AML-193 (cell line): ENCODE measurements at places on chromosomes 4 and X.

DNA sequence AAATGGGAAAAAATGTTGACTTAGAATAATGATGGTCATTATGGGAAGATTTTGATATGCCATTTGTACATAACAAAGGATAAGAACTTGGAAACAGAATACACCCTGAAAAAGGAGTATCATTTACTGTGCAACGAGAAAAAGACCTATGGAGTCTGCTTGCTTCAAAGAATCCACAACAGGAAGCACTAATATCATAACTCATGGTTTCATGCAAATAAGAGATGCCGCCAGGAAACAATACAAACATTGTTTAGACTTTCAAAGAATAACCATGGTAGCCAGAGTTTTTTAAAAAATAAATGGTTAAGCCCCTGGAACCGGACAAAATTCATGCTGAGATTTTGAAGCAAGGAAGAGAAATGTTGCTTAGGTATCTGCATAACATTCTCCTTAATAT is 139.9 kb upstream of the ETNPPL start:
- DNase-seq = no peak

GRCh38 chr4:147421456-147421855 is 59.4 kb upstream of the EDNRA start:
- DNase-seq = no peak

- DNase-seq = no peak
Observed at GRCh38 chr4:2901186-2901585, 57.5 kb downstream of the ADD1 start.

DNA sequence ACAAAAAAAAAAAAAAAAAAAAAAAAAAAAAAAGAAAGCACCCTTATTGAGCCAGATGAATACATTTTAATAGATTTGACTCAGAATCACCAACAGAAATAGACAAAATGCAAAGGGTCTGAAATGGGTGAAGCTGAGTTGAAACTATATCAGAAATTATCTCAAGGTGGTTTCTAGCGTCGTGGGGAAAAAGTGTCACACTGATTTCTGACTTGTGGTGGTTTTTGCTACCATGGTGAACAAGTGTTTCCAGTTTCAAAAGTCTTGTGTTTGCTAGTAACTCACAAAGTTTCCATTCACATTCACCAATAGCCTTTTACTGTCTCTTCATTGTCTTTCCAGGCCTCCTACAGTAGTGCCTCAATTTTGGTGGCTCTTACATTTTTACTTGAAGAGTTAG is 135.5 kb downstream of the ARHGAP24 start:
- no peak for DNase-seq

- no peak for DNase-seq
Observed at GRCh38 chr4:140311257-140311835, 62.1 kb upstream of the SCOC start.

GRCh38 chrX:153671589-153672530 is 1.8 kb downstream of the PNCK start:
- DNase-seq = no peak

DNA sequence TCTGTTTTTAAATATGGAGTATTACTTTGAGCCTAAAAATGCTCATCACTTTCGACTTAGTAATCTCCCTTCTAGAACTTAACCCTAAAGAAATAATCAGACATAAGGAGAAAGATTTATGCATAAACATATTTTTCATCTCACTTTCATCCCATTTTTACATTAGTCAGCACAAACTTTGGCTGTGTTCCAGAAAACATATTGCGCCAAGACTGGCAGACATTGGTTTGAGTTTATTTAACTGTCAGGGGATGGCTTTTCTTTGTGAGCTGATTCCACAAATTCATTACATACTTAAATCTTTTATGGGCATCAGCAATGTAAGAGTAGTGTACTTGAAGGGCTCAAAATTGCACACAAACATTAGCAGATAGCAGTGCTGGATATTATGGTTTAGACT is 23.7 kb downstream of the MAOA start:
- no peak for DNase-seq

DNA sequence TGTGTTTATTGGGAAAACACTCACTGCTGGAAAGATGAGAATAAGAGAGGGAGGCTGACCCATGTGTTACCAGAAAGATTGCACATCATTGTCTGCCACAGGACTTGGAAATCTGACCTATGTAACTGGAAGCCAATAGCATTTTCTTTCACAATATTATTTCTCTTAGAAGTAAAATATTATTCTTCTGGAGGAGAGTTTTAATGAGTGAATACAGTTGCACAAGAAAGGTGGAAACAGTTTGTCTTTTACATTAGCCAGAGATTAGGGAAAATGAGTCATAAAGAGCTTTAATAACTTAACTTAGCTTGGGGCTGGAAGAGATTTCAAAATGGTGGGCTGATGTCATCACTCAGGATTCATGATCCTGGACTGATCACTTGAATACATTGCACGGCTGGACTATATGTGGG is 31.5 kb upstream of the LNX1 start:
- DNase-seq = no peak

DNA sequence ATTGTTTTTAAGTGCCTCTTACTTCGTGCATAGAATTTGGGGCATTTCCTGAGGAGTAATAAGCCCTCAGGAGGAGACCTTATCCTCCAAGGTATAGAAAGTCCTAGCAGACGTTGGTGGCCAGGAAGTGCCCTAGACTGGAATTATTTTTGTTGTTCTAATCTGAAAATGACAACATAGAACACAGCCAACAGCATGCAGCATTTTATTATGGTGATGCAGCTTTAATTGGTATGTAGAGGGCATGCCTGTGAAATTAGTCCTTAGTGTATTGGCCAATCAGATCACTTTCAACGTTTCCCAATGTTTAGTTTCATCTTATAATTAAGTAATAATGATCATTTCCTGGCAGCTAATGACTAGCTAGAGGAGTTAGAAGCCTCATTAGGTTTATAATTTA is 199.2 kb downstream of the SHROOM3 start:
- no peak for DNase-seq

DNA sequence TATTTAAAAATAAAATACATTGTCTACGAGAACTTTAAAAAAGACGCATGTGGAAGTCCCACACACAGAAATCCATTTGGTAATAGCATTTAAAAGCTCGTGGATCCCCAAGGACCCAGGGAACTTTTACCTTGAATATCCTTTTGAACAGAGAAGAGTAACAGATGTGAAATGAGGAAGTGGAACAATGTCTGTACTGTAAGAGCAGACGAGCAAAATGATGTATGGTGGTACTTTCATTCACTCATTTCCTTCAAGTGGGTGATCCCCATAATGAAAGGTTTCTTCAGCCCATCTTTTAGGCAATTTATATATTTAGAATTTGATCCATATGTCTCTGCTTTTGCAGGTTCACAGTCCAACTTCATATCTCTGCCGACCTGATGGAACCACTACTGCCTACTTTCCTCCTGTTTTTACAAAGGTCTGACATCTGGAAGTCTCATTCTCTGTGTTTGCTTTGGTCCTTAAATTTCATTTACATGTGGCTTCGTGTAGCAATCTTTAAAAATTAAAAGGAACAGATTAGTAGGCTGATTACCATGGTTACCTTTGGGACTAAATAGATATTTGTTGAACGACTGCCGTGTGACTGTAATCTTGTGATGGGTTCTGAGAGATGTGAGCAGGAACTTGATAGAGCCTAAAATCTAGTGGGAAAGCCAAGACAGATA is 188.4 kb downstream of the PALLD start:
- DNase-seq = no peak

DNA sequence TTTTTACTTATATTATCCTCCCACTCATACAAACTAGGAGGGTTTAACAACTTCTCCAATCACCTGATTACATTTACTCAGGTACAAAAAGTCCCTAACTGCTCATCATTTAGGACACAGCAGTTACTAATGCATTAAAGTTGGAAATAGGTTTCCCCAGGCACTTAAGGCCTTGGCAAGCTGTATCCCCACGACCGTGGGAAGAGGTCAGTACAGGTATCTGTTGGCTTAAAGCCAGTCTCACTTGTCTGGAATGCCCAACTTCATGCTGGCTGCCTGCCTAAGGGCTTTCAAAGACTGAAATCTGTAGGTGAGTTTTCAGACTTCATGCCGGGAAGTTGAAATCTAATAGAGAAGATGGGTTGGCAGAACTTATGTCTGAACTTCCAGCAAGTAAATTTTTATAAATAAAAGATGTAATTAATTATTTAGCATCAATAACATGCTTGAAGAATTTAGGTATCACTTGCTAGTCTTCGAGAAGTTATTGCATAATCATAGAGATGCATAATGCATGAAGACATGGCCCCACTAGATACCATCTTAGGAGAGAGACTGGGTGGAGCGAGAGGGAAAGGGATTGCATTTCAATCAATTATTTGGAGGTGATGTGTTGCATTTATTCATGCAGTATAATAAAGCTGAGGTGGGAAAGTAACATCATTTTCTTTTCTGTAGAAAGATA is 54.2 kb downstream of the SCD5 start:
- DNase-seq = no peak

DNA sequence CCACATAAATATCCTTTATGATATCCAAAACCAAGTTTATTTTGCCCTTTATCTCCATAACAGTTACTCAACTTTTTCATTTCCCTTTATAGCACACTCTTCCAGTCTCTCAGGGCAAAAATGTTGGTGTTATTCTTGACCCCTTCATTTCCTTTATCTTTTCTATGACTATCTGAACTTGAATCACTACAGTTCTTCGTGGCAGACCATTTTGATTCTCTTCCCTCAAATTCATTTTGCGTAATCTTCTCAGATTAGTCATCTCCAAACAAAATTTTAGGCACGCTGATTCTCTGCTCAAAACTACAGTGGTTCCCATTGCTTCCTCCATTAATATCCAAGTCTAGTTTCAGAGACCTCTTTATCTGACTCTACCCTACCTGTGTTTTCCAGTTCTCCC is 26.1 kb downstream of the RUFY3 start:
- DNase-seq = no peak

- DNase-seq = no peak
Observed at GRCh38 chr4:24287096-24287495, 297.3 kb downstream of the DHX15 start.

GRCh38 chrX:134971926-134972325 is 18.9 kb upstream of the SMIM10 start:
- no peak for DNase-seq

- no peak for DNase-seq
Observed at GRCh38 chrX:40845331-40845911, 110.1 kb upstream of the MED14 start.

- DNase-seq = no peak
Observed at GRCh38 chr4:37685823-37686372, 278 bp downstream of the RELL1 start.

DNA sequence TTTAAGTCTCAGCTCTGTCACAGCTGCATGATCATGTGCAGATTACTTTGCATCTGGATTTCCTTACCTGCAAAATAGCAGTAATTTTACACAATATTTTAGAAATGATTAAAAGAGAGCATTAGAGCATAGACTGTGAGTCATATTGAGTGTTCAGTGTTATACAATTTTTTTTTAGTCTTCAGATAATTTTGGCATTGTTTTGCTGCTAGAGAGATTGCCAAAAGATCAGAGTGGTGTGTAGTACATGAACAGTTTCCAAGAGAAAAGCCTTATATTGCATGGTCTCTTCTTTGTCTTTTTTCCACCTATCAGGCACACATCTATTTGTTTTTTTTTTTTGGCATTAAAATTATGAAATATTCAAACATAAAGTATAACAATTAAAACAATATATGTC is 209.6 kb upstream of the TLL1 start:
- DNase-seq = no peak

GRCh38 chrX:145292218-145292617 is 44.9 kb downstream of the SPANXN1 start:
- no peak for DNase-seq

GRCh38 chr4:18664171-18664570 is 642.6 kb upstream of the LCORL start:
- no peak for DNase-seq

GRCh38 chrX:38089173-38089982 is 83.0 kb downstream of the SYTL5 start:
- no peak for DNase-seq

DNA sequence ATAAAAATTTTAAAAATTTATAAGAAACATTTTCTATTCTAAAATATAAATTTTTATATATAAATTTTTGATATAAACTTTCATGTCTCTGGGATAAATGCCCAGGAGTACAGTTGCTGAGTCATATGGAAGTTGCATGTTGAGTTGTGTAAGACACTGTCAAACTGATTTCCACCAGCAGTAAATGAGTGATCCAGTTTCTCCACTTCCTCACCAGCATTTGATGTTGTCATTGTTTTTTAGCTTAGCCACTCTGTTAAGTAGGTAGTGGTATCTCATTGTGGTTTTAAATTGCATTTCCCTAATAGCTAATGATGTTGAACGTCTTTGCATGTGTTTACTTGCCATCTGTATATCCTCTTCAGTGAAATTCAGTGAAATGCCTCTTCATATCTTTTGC is 66.5 kb downstream of the MAMLD1 start:
- peak; percentile 77 for DNase-seq

GRCh38 chrX:24902806-24903205 is 113.0 kb downstream of the ARX start:
- no peak for DNase-seq

- peak; percentile 10 for DNase-seq
Observed at GRCh38 chr4:117771647-117772337, 262.5 kb upstream of the NDST3 start.

- no peak for DNase-seq
Observed at GRCh38 chr4:186887291-186887700, 163.6 kb upstream of the FAT1 start.

- DNase-seq = no peak
Observed at GRCh38 chrX:30965767-30966166, 76.7 kb upstream of the TAB3 start.

- DNase-seq = no peak
Observed at GRCh38 chr4:169657470-169658107, 37.2 kb downstream of the CLCN3 start.
